ENCODE measurements at places on chromosomes 7 and 10.

GRCh38 chr7:155676052-155676451 lies 31.6 kb downstream of the RBM33 start:
- no peak for DNase-seq

- DNase-seq = no peak
These were observed 117.2 kb downstream of the CUX1 start for GRCh38 chr7:101934618-101935017.

- no peak for DNase-seq
These were observed 196.7 kb downstream of the MTERF1 start for GRCh38 chr7:91683823-91684222.

GRCh38 chr10:76647301-76647700 lies 990.3 kb downstream of the KCNMA1 start:
- no peak for DNase-seq

GRCh38 chr10:93751124-93751523 lies 6.6 kb upstream of the LGI1 start:
- no peak for DNase-seq

DNA sequence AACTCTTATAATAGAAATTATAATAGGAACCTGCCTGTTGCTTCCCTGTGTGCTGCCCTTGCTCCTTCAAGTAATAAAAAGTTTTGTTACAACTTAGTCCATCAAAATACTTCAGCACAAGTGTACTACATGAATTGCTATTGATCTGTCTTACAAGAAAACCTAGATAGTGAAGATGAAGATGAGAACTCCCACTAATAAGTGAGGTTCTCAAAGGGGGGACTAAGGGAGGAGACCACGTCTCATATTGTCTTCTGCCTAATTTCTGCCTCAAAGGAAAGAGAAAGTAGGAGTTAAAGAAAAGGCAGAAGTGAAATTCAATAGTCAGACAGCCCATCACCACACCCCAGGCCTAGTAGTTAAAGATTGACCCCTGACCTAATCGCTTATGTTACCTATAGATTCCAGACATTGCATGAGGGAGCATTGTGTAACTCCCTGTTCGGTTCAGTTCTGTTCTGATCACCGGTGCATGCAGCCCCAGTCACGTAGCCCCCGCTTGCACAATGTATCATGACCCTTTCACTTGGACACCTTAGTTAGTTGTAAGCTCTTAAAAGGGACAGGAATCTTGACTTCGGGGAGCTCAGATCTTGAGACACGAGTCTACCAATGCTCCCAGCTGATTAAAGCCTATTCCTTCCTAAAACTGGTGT lies 18.2 kb upstream of the CHST3 start:
- DNase-seq = no peak

GRCh38 chr10:78747401-78748234 lies 321.1 kb upstream of the ZMIZ1 start:
- DNase-seq = no peak

- no peak for DNase-seq
These were observed 59.8 kb upstream of the ADAM12 start for GRCh38 chr10:126448091-126448490.

DNA sequence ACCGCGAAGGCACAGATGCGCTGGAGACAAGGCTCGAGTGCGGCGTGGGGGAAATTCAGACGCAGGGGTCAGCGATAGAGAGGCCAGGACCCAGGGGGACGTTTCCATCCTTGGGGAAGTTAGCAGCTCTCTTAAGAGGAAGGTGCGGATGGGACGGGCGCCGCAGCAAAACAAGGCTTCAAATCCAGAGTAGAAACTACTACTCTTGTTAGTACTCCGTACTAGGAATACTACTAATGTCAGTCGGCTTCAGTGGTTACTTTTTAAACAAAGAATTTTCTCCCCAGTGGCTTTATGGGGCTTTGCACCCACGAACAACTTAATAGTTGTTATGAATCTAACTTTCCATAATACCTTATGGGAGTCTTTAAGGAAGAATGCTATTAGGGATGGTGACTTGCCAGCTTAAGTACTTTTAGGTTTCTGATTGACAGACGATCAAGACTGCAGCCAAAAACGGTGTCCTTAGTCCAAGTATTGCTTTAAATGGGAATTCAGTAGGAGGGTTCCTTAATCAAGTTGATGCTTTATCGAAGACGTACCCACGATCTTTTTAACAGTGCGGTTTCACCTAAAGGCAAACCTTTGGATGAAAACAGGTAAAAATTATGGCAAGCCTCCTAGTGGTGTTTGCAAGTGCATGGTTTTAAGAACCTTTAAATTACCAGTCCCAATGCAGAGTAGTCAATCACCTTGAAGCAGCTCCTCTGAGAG lies 812 bp upstream of the IDE start:
- no peak for DNase-seq

DNA sequence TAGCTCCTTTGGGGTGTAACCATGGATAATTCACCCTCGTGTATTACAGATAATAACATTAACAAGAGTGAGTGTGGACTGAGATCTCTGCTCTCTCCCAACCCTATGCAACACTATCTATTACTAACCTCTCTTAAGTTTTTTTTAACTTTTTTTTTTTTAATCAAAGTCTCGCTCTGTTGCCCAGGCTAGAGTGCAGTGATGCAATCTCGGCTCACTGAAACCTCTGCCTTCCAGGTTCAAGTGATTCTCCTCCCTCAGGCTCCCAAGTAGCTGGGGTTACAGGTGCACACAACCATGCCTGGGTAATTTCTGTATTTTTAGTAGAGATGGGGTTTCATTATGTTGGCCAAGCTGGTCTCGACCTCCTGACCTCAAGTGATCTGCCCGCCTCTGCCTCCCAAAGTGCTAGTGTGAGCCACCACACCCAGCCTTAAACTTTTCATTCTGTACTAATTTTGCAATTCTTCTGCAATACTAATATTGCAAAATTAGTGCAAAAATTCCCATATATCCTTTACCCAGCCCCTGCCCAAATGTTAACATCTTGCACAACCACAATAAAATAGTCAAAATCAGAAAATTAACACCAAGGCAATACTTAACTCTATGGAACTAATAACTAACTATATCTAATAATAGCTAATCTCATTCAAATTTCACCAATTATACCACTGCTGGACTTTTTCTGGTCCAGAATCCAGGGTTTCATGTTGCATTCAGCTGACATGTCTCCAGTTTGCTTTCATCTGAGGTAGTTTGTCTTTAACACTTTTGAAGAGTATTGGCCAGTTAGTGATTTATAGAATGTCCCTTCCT lies 66.5 kb upstream of the TCF7L2 start:
- no peak for DNase-seq

DNA sequence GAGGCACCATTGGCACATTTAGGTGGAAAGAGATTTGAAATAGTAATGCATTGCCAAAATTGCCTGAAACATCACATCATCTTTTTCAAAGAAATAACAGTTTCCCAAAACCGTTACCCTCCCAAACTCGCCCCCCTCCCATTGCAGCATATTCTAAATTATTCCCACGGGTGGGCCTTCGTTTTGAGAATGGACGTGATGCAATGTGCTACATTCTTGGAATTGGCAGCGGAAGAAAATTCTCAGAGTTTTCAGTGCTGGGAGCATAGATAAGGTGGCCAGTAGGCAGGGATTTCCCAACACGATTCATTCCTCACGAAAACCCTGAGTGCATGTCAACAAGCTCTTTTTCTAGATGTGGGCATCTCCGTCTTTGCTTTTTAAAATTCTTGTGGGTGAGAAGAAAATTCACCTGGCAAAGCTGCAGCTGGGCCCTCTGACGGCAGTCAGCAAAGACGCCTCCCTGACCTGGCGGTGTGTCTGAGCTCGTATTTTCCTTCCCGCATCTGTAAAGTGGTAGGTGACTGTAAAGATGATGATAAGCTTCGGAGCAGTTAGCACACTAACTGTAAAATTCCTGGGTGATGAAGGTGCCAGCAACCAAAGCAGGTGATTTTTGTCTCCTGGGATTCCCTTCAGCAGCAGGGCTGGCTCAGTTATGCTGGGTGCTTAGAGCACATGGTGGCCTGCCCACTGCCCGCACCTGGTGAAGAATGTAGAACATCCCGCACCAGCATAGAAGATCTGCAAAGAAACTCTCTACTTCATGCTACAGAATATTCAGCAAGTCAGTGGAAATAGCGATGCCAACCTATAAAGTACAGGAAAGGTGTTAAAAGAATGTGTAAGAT lies 141.9 kb upstream of the KLF6 start:
- no peak for DNase-seq

DNA sequence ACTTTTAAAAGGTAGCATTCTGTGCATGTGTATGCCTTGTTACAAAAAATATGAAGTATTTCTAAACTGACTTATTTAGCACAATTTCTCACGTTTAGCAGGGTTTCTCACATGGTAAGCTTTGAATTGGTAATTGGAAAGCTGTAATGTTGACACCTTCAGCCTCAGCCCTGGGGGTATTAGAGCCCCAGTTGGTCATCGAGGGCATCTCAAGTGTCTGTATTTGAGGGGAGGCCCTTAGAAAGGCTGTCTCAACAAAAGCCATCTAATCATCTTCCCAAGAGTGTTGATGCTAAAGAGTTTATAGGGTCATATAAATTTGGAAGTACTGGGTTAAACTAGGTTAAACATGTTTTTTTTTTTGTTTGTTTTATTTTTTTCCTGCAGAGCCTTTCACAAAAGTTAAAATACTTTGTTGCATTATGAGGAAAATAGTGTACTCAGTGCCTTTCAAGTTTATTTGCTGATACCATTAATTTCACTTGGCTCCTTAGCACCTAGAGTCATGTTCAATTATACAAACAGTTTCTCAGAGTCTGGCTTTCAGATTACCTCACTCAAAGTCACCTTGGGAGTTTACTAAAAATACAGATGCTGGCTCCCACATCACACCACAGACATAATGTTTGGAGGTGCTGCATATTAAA lies 134.0 kb downstream of the CD36 start:
- DNase-seq = no peak

- no peak for DNase-seq
These were observed 903 bp upstream of the KCNMA1 start for GRCh38 chr10:77638321-77639101.

DNA sequence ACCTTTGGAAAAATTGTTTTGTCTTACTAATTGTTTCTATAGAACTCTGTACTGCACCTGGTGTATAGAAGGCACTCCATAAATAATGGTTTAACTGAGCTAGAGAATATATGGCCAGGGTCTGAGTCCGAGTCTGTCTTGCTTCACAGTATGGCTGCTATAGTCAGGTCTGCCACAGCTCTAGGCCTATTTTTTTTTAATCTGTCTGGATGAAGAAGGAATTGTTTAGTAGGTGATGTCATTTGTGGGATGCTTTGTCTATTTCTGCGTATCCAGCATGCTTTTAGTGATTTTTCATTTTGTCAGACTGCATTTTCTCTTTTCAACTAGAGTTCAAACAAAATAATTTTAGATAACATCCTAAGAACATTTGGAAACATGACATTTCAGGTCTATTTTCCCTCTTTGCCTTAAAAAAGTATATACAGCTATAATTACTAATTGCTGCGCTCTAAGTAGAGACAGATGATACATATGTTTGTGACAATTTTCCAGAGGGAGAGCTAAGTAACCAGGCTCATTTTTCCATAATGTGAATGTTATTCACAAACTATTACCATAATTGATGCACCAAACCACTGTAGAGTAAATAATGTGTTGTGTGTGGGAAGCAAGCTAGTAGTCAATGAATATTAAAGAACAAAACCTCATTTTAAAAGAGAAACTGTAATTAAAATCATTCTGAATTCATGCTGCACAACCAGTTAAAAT lies 361.7 kb downstream of the AUTS2 start:
- no peak for DNase-seq

GRCh38 chr7:116236020-116236630 lies 25.8 kb downstream of the TES start:
- peak; percentile 50 for DNase-seq

- DNase-seq = no peak
These were observed 54.1 kb upstream of the PRKG1 start for GRCh38 chr10:51020200-51020599.

DNA sequence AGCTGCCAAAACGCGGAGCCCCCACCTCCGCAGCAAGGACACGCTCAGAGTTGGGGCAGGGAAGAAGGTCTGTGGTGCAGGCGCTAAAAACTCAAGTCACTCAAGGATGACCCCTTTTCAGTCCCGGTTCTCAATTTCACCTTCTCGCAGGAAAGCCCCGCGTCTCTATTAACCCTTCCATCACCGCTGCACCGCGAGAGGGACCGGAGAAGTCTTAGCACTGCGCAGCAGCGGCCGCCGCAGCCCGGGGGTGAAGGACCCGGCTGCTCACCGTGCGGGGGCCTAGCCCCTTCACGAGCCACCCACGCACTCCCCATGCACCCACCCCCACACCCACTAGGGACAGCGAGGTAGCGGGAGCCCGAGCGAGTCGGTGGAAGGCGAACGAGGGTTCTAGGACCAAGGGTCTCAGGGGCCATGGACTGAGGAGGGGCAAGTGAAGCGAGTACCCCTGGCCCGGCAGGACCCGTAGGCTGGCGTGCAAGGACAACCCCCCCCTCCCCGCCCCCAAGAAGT lies 162.9 kb downstream of the SH3PXD2A start:
- DNase-seq = peak; percentile 11

GRCh38 chr7:128839751-128840177 lies 9.6 kb downstream of the FLNC start:
- DNase-seq = no peak

DNA sequence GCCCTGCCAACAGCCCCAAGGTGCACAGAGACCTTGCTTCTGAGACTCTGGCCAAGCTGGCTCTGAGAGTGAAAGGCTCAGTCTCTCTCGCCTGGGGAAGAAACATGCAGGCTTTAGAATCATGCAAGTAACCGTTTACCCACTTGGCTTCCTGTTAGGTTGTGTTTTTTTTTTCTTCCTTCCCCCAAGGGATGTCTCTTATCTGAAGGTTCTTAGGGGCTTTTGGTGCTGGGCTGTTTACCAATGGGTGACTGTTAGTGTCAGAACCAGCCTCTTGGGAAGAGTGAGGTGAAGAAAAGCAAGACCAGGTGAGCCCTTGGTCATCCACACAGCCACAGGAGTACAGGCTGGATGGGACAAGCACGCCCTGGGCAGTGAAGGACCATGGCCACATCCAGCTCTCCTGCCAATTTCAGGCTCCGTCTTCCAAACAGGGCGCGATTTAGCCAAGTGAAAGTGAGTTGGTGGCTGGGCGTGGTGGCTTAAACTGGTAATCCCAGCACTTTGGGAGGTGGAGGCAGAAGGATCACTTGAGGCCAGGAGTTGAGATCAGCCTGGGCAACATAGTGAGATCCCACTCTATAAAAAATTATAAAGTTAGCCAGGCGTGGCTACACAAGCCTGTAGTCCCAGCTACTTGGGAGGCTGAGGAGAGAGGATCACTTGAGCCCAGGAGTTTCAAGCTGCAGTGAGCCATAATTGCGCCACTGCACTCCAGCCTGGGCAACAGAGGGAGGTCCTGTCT lies 76.3 kb upstream of the CUX1 start:
- no peak for DNase-seq

DNA sequence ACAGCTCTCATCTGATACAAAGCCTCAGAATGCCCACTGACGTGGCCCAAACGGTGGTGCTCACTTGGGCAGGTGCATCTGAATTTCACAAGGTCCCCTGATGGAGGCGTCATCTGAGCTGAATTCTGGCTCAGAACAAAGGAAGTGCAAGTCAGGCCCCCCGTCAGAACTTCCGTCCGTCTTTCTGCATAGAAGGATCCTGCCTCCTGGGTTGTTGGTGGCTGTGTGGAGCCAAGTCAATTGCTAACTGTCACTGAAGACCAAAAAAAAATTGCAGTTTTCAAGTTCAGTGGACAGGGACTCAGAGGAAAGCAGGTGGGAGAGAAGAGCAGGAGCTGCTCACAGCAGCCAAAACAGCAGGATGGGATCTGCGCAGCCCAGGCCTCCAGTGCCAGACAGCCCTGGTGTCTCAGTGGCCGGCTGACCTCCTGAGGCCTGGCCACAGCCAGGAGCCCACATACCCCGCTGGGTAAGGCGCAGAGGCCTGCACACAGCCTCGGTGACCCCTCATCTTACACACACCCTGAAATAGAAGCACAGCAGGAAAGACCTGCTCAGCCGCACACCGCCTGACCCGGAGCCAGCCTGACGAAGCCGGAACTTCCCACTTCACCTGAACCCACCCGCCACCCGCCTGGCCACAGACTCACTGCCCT lies 49.4 kb downstream of the PYROXD2 start:
- DNase-seq = no peak
